ENCODE measurements at places on chromosomes 4 and X. TPM values are rescaled to one million over a fixed set of nuclear protein-coding genes. Genes with fewer than 3 reads are reported as not detected.

GRCh38 chr4:47703956-47704355 is 133.9 kb downstream of the CORIN start:
- no peak overlapping the region for H3K4me3 ChIP-seq
- no peak for DNase-seq
- H3K36me3 ChIP-seq = no peaks in the 10 kb centered on the region
- H3K27me3 ChIP-seq = no peaks in the 10 kb centered on the region

GRCh38 chrX:119828446-119828845 is 24.3 kb downstream of the UPF3B start:
- H3K27ac ChIP-seq = no peak overlapping the region
- no peaks in the 10 kb centered on the region for H3K4me1 ChIP-seq
- peaks cover 3% of the 10 kb centered on the region for H3K36me3 ChIP-seq
- no peak for DNase-seq

GRCh38 chr4:113851816-113852215 is 90.3 kb upstream of the CAMK2D start:
- H3K27ac ChIP-seq = no peak overlapping the region
- DNase-seq = no peak
- no peak overlapping the region for H3K4me3 ChIP-seq
- no peaks in the 10 kb centered on the region for H3K4me1 ChIP-seq

GRCh38 chr4:147578051-147578476 is 39.1 kb upstream of the TMEM184C start:
- no peaks in the 10 kb centered on the region for H3K36me3 ChIP-seq
- no peaks in the 10 kb centered on the region for H3K27me3 ChIP-seq
- no peak overlapping the region for H3K4me3 ChIP-seq

- no peaks in the 10 kb centered on the region for H3K27me3 ChIP-seq
- no peaks in the 10 kb centered on the region for H3K4me1 ChIP-seq
- H3K4me3 ChIP-seq = no peak overlapping the region
- no peak for DNase-seq
- H3K36me3 ChIP-seq = no peaks in the 10 kb centered on the region
These were observed 24.7 kb downstream of the NAT8L start for GRCh38 chr4:2083826-2084160.

- peaks cover 2% of the 10 kb centered on the region for H3K4me1 ChIP-seq
- H3K27ac ChIP-seq = peak overlapping the region; percentile 92
- peaks cover 9% of the 10 kb centered on the region for H3K36me3 ChIP-seq
- DNase-seq = no peak
- H3K27me3 ChIP-seq = no peaks in the 10 kb centered on the region
These were observed 594 bp downstream of the MSMO1 start for GRCh38 chr4:165328101-165328425.

- H3K27me3 ChIP-seq = no peaks in the 10 kb centered on the region
- no peak for DNase-seq
- no peaks in the 10 kb centered on the region for H3K36me3 ChIP-seq
- H3K4me1 ChIP-seq = no peaks in the 10 kb centered on the region
- no peak overlapping the region for H3K4me3 ChIP-seq
- no peak overlapping the region for H3K27ac ChIP-seq
These were observed 201.1 kb upstream of the BCOR start for GRCh38 chrX:40298572-40299479.

DNA sequence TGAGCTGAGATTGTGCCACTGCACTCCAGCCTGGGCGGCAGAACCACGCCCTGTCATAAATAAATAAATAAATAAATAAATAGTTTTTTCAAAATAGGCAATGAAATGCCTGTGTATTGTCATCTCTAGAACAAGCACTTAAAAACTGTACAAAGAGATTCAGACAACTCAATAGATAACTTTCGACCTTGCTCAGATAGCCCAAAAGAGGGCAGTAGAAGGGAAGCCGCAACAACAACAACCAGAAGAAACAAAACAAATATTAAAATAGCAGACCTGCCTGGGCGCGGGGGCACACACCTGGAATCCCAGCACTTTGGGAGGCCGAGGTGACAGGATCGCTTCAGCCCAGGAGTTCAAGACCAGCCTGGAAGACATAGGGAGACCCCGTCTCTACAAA is 9.4 kb upstream of the CLDN34 start:
- H3K27ac ChIP-seq = no peak overlapping the region
- no peaks in the 10 kb centered on the region for H3K4me1 ChIP-seq
- no peak overlapping the region for H3K4me3 ChIP-seq
- H3K27me3 ChIP-seq = no peaks in the 10 kb centered on the region
- H3K36me3 ChIP-seq = no peaks in the 10 kb centered on the region

DNA sequence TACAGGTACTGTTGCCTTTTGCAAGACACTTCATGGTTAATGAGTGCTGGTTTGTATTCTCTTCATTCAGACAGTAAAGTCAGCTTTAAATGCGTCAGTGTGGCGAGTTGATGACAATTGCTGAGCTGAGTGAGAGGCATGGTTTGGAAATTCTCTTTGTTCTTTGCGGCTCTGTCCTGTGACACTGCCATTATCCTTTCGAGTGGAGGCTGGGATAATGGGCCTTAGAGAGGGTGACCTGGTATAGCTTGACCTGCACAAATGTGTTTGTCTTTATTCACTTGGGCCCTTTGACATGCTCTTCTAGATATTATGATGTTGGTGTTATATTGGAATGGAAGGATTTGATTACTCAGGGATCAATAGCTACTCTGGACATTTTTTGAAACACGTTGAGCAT is 208.5 kb upstream of the FAT1 start:
- no peak overlapping the region for H3K4me3 ChIP-seq
- H3K36me3 ChIP-seq = no peaks in the 10 kb centered on the region
- DNase-seq = no peak
- no peaks in the 10 kb centered on the region for H3K27me3 ChIP-seq

DNA sequence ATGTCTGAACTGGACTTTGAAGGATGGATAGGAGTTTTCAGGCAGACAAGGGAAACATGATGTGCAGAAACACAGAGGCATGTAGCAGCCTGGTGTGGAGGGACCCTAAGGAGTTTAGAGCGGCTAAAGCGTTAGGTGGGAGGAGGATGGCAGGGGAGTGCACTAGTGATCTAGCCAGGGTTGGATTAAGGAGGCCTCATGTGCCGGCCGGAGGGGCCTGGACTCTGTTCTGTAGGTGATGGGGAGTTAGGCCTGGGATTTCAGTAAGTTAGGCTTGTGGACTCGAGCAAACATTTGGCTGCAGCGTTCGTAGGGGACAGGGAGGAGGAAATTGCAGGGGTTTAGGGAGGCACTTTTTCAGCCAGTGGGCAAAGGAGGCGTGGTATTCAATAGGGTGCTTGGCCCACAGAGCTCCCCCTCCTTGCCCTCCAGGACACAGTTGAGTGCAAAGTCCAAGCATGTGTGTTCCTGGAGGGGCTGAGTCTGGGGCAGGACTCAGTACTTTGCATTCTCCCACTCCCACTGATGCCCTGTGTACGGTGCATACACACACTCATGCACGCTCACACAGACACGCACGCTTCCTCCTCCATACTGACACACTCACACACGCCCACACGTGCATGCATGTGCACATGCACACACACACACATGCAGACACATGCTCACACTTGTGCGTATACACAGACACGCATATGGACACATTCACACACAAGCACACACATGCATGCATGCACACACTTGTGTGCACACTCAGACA is 18.6 kb downstream of the PSAPL1 start:
- H3K4me1 ChIP-seq = no peaks in the 10 kb centered on the region
- no peaks in the 10 kb centered on the region for H3K27me3 ChIP-seq
- H3K36me3 ChIP-seq = no peaks in the 10 kb centered on the region
- DNase-seq = no peak
- H3K4me3 ChIP-seq = no peak overlapping the region

DNA sequence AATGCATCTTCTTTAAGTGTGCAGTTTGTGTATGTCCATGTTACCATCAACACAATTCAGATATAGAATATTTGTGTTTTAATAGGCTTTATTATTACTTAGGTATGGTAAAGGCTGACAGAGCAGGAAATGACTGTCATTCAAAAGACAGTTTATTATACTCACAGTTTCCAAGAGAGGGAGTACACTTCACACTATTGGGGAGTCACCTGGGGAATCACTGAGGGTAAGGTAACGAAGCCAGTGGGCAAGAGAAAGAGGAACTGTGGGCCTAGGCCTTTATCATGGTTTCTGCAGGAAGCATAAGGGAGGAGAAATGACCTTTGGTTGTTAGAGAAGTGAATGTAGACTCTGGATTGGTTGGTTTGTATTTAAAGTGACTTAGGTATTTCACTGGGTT is 235.1 kb upstream of the HCCS start:
- no peaks in the 10 kb centered on the region for H3K27me3 ChIP-seq
- no peak overlapping the region for H3K27ac ChIP-seq
- no peak for DNase-seq
- no peaks in the 10 kb centered on the region for H3K4me1 ChIP-seq

GRCh38 chr4:113645771-113646441 is 115.6 kb downstream of the CAMK2D start:
- H3K27me3 ChIP-seq = no peaks in the 10 kb centered on the region
- peak; percentile 35 for DNase-seq
- H3K36me3 ChIP-seq = no peaks in the 10 kb centered on the region
- peak overlapping the region; percentile 14 for H3K4me3 ChIP-seq

Gene PNMA6F
- total RNA-seq = not detected

Gene NRK
- total RNA-seq = 0.03 TPM

Gene SLC6A14
- 0.03 TPM for total RNA-seq

Gene NWD2
- total RNA-seq = not detected

Gene NDST3
- total RNA-seq = not detected
